WERI-Rb-1 (cell line): ENCODE measurements at places on chromosomes 4 and X.

GRCh38 chrX:47206316-47206715, 12.2 kb upstream of the CDK16 start:
- no peak for DNase-seq

DNA sequence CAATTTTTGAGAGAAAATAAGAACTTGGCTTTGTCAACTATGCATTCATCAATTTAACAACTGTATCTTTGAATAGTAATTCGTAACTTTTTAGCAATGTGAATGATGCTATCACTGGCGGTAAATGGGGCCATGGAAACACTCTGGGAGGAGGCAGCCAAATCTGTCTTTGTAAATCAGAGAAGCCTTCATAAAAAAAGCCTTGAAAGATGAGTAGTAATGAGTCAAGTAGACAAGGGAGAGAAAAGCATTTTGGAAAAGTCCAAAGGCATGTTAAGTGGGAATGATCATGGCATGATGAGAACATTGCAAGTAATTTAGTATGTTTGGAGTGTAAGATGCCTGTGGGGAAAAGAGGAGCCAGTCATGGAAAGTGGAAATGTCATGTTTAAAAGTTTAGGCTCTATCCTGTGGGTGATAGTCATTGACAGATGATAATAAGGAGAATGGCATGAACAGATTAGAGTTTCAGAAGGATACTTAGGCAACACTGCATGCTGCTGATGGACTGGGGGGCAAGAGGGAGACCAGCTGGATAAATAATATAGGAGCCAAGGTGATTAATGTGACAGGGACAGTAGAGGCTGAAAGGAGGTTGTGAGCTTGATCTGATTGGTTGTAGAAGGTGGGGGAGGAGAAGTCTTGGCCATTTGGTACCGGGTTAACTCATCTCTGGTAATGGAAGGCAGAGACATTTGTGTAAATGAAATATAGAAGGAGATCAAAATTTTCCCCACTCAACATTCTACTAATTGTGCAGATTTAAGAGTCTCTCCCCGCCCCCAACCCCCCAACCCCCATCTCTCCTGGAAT, 16.3 kb downstream of the SPRY1 start:
- DNase-seq, result no peak

- DNase-seq, result no peak
Measured at GRCh38 chr4:120616041-120616440, 306.5 kb downstream of the PRDM5 start.

GRCh38 chr4:91611782-91612181, 692.0 kb upstream of the GRID2 start:
- DNase-seq, result no peak

DNA sequence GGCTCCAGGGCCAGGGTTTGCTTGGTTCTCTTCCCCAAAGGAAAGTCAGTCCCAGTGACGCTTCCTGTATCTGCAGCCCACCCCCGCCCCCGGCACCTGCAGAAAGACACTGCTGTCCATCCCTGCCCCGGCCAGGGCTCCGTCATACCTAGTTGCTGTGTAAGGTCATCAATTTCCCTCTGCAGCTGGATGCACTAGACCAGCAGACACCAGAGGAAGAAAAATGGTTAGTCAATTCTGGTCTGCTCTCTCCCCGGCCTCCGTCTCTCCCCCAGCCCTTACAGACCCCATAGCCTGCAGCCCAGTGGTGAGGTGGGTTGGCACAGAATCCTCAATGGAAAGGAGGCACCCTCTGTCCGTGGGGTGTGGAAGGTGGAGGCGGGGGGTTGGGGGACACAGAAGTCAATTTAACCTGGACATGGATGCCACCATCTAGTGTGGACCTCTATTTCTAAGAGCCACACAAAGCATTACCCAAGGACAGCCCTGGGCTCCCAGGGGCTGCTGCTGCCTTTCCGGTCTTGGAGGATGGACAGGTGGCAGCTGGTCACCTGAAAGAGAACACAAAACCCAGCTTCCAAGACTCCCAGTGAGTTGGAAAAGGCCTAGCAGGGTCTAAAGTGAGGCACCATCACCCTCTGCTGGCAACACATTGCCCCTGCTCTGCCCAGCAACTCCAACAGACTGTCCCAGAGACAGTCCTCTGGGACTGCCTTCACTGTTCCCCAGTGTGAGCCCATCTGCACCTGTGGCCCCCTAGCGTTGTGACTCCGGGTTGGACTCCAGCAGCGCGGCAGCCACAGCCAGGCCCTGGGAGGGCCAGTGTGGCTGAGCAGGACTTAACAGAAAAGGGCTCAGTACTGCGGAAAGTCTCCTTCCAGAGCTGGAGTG, 40.2 kb upstream of the NHSL2 start:
- peak; percentile 88 for DNase-seq

DNA sequence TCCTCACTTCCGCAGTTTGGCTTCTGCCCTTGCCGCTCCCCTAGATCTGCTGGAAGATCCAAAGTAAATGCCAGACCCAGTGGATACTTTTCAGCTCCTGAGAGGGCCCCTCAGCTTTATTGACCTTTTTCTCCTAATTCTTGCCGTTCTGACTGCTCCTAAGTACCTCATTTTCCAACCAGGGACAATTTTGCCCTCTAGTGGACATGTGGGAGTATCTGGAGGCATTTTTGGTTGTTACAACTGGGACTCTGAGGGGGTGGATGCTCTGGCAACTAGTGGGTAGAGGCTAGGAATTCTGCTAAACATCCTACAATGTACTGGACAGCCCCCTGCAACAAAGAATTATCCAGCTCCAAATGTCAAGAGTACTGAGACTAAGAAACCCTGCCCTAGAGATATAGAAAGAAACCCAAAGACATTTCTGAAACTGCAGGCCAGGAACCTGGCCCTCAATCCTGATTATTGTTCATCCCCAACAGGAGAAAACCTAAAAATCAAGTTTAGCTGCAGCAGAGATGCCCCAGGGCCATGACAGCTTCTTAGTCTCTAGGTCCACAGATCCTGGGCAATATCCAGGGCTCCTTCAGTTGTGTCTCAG, 3.4 kb downstream of the TEX13B start:
- no peak for DNase-seq

DNA sequence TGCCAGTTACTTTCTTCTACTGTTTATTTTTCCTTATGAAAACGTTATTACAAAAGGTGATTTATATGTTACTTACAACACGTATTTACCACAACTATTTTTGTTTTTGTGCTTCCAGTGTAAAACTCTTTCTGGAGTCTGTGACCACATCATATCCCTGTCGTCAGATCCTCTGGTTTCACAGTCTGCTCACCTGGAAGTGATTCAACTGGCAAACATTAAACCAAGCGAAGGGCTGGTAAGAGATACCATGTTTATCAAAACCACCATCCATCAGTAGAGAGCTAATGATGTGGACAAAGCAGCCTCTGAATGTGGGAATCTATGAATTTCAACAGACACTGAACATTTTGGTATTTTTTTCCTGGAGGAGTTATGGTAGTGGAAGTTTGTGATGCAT, 116.1 kb downstream of the CNKSR2 start:
- no peak for DNase-seq

GRCh38 chr4:85919200-85919887, 440.5 kb downstream of the MAPK10 start:
- DNase-seq, result no peak

DNA sequence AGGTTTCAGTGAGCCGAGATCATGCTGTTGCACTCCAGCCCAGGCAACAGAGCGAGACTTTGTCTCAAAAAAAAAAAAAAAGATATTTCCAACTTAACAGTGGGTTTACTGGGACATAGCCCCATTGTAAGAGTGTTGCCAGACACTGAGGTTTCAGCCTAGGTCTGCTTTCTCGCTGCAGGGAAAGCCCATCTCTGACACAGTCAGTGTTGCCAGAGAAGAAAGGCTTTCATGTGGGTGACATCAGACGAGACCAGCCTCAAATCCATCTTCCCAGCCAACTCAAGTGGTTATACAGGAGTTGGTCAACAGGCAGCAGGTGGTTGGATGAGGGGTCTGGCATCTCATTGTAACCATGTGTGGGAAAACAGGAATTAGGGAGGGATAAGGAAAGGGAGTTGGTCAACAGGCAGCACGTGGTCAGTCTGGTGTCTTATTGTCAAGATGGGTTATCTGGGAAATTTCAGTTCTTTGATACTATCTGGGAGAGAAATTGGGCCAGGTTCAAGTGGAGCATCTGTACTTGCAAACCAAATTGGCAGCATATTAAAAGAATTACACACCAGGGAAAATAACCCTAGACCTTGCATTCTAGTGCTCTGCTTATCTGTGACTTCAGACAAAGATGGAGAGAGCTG, 41.1 kb downstream of the NELFA start:
- DNase-seq, result no peak

DNA sequence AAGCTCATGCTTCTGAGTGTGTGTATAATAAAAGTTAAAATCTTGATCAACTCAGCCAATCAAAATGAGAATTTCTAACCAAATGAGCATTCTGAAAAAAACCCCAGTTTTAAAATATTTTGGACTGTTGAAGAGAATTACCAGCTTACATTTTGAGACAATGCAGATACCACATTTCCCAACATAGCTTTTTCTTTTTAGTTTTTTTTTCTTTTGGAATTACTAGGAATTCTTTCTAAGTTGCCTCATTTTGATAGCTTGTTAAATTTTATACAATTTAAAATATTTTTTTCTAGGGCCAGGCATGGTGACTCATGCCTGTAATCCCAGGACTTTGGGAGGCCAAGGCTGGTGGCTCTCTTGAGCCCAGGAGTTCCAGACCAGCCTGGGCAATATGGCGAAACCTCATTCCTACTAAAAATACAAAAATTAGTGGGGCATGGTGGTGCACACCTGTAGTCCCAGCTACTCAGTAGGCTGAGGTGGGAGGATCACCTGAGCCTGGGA, 2.2 kb downstream of the RP2 start:
- DNase-seq, result no peak

GRCh38 chr4:8537041-8537461, 43.1 kb upstream of the GPR78 start:
- no peak for DNase-seq
